ENCODE measurements at places on chromosomes 7 and 10.

GRCh38 chr10:84412482-84412881, 84.1 kb downstream of the CCSER2 start:
- no peak for DNase-seq

DNA sequence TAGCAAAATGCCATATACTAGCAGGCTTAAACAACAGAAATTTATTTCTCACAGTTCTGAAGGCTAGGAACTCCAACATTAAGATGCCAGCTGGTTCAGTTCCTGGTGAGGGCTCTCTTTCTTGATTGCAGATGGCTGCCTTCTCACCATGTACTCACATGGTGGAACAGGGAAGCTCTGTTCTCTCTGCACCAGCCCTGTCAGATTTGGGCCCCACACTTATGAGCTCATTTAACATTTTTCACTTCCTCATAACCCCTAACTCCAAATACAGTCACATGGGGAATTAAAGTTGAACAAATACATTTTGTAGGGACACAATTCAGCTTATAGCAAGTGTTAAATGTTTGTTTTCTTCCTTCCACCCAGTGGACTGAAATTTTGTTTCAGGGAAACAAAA, 218.6 kb upstream of the TAC1 start:
- DNase-seq = no peak

DNA sequence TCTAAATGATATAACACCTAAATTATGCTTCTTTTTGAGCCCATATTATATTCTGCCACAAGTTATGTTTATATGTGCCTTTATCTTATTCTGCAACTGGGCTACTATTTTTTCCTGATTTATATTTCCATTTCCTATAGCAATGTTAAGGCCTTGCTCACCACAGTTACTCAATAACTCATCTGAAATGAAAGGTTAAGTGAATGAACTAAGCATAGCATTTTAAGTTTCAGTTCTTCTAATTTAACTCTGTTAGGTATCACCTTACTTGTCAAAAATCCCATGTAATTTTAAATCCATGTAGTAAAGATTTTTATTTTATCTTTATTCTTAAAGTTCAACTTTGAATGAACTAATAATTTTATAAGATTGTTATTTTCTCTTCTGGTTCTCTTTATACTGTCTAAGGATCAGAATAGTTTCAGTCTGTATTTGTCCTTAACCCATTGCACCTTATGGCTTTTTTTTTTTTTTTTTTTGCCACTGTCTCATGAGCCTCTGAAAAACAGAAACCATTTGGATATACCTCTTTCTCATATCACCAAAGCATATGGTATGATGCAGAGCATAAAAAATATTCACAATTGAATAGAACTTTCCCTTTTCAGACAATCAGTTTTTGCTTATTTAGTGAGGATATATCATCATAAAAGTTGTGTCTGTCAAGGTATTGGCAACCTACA, 301.8 kb upstream of the ZWINT start:
- no peak for DNase-seq

DNA sequence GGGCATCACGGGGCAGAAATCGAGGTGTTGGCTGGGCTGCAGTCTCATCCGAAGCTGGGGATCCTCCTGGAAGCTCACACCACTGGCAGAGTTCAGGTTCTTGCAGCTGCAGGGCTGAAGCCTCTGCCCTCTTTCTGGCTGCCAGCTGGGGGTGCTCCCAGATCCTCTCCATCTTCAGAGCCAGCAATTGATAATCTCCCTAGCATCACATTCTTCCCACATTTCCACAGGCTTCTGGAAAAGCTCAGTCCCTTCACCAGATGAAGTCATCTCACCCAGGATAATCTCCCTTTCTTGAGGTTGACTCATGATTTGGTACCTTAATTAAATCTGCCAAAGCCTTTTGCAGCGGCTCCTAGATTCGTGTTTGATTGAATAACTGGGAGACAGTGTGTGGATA, 55.2 kb downstream of the NRP1 start:
- no peak for DNase-seq

DNA sequence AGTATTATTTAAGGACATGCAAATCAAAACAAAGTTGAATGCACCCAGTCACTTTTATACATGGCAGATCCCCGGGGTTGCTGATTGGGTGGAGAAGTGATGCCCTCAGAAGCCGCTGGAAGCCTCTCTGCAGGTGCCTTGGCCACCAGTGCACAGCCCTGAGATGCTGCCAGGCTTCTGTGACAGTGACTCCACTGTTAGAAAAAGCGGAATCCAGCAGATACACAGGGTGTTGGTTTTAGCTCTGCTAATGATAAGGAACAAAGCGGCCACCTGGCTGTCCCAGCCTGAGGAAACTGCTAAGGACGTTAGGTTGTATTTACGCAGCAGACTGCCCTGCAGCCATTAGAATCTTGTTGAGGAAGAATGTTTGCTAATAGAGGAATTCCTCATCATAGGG, 47.5 kb downstream of the JAKMIP3 start:
- DNase-seq = no peak

- DNase-seq = peak; percentile 12
These were observed 58.0 kb downstream of the GNAT3 start for GRCh38 chr7:80453699-80454340.

DNA sequence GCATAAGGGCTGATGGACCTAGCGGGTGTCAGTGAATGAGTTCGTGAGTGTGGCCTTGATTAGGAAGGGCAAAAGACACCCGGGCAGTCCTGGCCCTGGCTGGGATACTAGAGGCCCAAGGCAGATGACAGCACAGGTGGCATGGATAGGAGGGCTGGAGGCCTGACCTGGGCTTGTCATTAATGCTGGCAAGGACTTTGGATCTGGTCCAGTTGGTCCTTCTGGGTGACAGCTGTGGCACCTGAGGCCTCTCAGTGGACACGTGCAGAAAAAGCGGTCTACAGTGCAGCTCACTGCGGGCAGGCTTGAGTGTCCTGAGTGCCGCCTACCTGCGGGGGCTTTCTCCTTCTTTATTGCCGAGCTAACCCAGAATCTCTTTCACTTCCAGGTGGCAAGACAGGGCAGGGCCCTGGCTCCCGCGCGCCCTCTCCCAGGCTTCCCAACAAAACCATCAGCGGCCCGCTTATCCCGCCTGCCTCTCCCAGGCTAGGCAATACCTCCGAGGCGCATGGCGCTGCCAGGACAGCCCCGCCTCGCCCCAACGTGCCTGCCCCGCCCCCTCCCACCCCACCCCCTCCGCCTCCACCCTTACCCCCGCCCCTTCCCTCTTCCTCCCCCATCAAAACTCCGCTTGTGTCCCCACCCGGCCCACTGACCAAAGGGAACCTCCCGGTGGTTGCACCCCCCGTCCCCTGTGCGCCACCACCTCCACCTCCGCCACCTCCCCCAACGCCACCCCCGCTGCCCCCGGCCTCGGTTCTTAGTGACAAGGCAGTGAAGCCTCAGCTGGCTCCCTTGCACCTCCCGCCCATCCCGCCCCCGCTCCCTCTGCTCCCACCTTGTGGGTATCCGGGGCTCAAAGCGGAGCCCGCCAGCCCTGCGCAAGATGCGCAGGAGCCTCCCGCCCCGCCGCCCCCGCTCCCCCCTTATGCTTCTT, 77.4 kb downstream of the WIPF3 start:
- no peak for DNase-seq

GRCh38 chr10:15715619-15716227, 4.0 kb downstream of the ITGA8 start:
- no peak for DNase-seq

DNA sequence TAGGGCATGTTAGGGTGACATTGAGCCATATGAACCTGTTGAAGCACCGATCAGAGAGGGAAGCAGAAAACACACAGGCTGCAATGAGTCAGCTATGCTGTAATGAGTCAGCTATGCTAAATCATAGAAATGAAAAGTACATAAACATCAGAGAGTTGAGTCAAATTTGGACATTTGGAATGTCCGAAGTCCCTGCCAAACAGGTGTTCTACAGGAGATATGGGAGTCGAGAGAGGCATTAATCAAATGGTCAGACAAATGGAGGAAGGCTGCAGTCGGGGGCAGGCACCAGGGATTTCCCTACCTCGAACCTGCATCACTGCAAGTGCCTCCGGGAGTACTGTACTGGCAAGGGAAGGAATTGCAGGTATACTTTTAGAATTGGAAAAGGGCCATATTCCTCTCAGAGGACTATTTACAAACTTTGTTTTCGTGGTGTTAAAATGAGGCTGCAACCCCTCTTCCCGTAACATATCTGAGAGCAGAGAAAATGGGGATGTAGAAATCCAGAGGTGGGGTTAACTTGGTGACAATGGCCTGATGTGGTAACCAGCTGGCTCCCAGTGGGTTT, 8.8 kb upstream of the ZC3HAV1 start:
- peak; percentile 26 for DNase-seq

- no peak for DNase-seq
These were observed 9.8 kb downstream of the AUTS2 start for GRCh38 chr7:69608049-69608448.

DNA sequence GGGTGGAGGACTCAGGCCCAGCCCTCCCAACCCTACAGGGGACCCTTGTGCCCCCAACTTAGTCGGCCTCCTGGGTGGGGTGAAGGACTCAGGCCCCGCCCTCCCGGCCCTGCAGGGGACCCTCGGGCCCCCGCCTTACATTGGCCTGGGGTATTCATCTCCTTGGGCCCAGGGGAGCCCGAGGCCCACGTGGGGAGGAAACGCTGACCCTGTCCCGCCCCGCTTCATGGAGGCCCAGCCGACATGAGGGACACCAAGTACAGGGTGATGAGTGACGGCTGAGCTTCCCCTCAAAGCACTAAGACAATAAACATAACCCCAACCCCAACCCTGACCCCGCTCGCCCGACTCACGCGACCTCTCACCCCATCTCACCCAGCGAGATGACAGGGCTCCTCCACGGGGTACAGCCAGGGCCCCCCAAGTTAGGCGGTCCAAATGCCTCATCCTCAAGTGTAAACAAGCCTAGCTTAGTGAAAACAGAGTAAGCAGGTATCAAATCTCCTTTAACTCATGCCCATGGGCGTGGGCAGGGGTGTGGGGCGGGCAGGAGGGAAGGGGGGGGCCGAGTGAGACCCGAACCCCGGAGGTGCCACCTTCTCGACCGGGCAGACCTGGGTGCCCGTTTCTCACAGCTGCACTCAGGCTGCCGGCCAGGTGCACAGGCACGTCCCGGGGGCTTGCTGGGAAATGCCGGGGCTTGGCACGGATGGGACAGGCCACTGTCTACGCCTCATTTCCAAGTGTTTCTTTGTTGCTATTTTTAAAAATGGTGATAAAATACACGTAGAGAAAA, 8.2 kb downstream of the CYP2W1 start:
- no peak for DNase-seq

DNA sequence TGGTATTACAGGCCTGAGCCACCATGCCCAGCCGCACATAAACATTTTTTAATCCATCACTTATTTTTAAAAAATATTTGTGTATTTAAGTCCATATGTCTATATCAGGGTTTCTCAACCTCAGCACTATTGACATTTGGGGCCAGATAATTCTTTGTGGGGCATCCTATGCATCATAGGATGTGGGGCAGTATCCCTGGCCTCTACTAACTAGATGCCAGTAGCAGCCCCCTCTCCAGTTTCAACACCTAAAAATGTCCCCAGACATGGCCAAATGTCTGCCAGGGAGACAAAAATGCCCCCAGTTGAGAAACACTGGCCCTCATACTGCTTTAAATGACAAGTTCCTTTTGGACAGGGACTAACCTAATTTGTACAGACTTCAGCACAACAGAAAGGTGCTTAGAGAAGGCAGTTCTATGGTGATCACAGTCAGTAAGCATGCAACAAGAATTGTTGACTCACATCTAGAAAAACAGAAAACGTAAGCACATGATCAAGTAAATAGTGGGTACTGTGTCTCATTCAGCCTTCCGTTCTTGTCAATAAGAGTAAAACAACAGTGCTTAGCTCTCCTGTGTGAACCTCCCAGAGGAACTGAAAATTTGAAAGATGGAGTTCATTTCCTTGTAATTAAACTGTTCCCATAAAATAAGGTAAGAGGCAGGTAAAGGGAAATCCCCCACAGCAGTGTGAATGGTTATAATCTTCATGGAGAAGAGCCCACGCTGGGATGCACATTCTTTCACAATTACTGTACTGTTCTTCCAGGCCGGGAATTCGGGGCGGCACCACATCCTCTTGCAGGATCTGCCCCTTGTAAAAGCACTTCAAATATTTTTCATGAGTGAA, 17.3 kb upstream of the ADRB1 start:
- DNase-seq = no peak

DNA sequence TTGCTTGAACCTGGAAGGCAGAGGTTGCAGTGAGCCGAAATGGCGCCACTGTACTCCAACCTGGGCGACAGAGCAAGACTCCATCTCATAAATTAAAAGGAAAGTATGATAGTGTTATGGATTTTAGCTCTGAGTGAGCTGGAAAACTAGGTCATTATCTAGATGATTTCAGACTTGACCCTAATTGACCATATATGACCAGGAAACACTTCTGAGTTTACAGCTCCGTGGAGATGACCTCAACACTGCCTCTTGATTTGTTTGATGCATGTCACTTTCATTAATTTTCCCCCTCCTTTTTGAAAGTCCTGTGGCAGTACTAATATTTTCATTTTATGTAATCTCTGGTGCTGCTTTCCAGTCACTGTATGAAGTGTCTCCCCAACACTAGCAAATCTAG, 7.8 kb upstream of the SEC61A2 start:
- no peak for DNase-seq
